ENCODE measurements at places on chromosomes 16 and 17. TPM values are rescaled to one million over a fixed set of nuclear protein-coding genes. Genes with fewer than 3 reads are reported as not detected.

- no peak for DNase-seq
Observed at GRCh38 chr16:84718-85406, 6.8 kb downstream of the MPG start.

DNA sequence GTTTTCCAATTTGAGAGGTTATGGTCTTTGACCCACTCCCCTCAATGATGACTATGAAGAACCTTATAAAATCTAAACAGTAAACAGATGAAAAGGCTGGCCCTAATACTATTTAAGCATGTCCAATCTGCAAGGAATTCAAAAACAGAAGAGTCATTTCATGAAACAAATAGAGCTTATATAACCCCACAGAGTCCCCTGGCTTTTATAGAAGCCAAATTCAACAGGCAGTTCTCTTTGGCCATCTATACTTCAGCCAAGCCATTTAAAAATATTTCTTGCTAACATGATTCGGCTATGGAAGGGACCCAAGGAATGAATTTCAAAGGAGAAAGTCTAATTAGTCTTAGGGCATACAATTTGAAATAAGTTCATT, 43.4 kb downstream of the SPOP start:
- no peak for DNase-seq

DNA sequence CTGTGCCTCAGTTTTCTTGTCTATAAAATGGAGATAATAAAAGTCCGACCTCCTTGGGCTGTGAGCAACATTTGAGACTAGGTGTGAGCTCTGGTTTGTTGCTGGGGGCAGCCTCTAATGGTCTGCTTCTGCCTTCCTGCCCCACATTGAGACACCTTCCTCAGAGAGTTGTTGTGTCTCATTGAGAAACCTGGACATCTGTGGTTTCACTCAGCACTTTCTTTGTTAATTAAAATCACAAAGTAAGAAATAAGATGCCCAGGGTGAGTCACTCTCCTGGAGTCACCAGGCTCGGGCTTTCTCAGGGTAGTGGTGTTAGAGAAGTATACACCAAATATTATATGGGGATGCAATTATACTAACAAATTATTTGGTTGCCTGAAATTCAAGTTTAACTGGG, 389.2 kb upstream of the SALL1 start:
- DNase-seq, result no peak

GRCh38 chr16:80202831-80203413, 337.9 kb upstream of the DYNLRB2 start:
- DNase-seq, result no peak

DNA sequence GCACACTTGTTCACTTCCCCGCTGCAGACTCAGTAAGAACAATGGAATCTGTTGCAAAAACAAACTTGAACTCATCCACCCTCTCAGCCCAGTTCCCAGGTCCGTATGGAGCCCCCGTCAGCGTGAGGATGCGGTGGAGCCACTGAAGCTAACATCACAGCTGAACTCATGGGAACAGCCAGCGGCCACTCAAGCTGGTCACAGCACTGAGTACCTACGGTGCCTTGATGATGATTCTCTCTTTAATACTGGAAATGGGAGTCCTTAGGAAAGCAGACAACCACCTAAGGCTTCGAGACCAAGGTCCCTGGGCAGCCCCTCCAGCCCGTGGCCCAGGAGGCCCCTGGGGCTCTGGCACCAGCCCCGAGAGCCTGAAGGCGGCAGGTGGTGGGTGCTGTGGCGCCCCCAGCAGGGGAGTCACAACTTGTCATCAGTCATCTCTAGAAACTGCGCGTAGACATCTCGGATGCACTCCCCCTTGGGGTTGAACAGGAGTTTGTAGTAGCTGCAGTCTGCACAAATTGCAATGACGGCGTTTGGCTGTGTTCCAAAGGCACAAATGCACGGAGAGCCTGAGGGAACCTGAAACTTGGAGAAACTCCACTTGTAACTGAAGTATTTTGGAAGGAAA, 31.0 kb upstream of the RHOT1 start:
- peak; percentile 72 for DNase-seq

PPP1R27 gene
- total RNA-seq, result not detected

GRCh38 chr17:80740141-80740540, 195.5 kb downstream of the RPTOR start:
- no peak for DNase-seq

DNA sequence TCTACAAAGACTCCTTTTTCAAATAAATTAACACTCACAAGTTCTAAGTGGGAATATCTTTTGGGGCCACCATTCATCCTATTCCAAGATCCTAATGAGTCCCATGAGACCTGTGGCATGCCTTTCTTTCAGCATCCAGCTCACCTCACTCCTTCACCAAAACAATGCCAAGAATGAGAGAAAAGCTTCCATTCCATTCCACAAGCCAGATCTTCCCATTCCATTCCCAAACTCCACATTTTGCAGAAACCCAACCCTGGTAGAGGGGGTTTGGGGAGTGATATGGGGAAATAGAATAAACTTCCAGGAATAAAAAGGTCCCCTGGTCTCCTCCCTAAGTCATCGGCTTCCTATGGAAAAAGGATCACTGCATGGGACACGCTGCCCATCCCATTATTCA, 392.2 kb downstream of the NPIPA8 start:
- DNase-seq, result no peak

- DNase-seq, result peak; percentile 41
Observed at GRCh38 chr16:66274335-66275110, 92.0 kb upstream of the CDH5 start.

STX8 gene
- total RNA-seq, result 40.6 TPM

CHD9NB gene
- total RNA-seq, result 2.3 TPM

NPIPA5 gene
- not detected for total RNA-seq

- no peak for DNase-seq
Observed at GRCh38 chr16:1745181-1745899, 26.0 kb downstream of the NME3 start.

KRTAP9-8 gene
- not detected for total RNA-seq

SKAP1 gene
- total RNA-seq, result 3.0 TPM

EMP2 gene
- 23.4 TPM for total RNA-seq

FNDC8 gene
- not detected for total RNA-seq

CLDN9 gene
- 3.5 TPM for total RNA-seq
